ENCODE measurements at places on chromosomes 2 and 18. TPM values are rescaled to one million over a fixed set of nuclear protein-coding genes. Genes with fewer than 3 reads are reported as not detected.
A peak's percentile ranks its signal among the peaks of the same experiment; 100 is the strongest.

- no peaks in the 10 kb centered on the region for H3K27me3 ChIP-seq
- H3K36me3 ChIP-seq = no peaks in the 10 kb centered on the region
- H3K4me1 ChIP-seq = peaks cover 18% of the 10 kb centered on the region
- no peak for DNase-seq
These were observed 21.5 kb downstream of the B3GNT2 start for GRCh38 chr2:62217421-62217820.

DNA sequence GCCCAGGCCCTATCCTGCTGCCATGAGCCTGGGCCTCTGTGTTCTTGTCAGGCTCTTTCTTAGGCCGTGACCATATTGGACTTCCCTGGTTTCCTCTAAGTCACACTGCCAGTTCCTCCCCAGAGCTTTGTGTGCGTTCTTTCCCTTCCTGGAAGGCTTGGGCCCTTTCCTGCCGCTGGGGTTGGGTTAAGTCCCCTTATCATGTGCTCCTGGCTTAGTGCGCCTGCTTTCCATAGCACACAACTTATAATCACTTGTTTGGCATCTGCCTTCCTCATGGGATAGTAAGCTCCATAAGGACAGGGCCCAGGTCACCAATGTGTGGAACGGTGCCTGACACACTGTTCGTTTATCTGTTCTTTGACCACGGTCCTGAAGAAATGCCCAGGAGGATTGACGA, 31.3 kb downstream of the NIFK start:
- no peaks in the 10 kb centered on the region for H3K4me1 ChIP-seq
- H3K4me3 ChIP-seq = no peak overlapping the region
- H3K27me3 ChIP-seq = no peaks in the 10 kb centered on the region
- H3K27ac ChIP-seq = no peak overlapping the region
- no peaks in the 10 kb centered on the region for H3K36me3 ChIP-seq
- no peak for DNase-seq

The PTRHD1 gene
- 12.6 TPM for total RNA-seq

- no peak overlapping the region for H3K27ac ChIP-seq
- no peaks in the 10 kb centered on the region for H3K4me1 ChIP-seq
- no peak overlapping the region for H3K4me3 ChIP-seq
- no peak for DNase-seq
- no peaks in the 10 kb centered on the region for H3K36me3 ChIP-seq
- no peaks in the 10 kb centered on the region for H3K27me3 ChIP-seq
These were observed 31.3 kb upstream of the TMEM131 start for GRCh38 chr2:98026927-98027522.

- peaks cover 5% of the 10 kb centered on the region for H3K27me3 ChIP-seq
- no peak overlapping the region for H3K27ac ChIP-seq
- no peaks in the 10 kb centered on the region for H3K36me3 ChIP-seq
- H3K4me3 ChIP-seq = no peak overlapping the region
- DNase-seq = no peak
These were observed 219.6 kb upstream of the ID2 start for GRCh38 chr2:8462280-8462679.

GRCh38 chr2:119650206-119650605, 28.8 kb upstream of the TMEM177 start:
- H3K4me1 ChIP-seq = no peaks in the 10 kb centered on the region
- H3K27ac ChIP-seq = no peak overlapping the region
- H3K27me3 ChIP-seq = no peaks in the 10 kb centered on the region
- H3K36me3 ChIP-seq = no peaks in the 10 kb centered on the region

DNA sequence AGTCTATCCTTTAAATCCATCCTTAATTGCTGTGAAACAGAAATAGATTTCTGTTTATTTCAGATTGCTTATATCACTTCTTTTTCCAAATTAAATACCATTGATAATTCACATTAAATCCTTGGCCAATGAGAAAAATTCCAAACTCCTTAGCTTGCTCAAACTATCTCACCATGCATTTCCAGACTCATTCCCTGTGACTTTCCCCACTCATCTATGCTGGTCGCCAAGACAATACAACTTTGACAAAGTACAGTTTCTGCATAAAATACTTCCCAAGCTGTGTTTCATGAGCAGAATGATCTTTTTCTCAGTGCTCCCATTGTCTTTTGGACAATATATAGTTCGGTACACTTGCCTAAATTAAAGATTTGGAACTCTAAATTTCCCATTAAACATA, 575.6 kb downstream of the CPS1 start:
- no peaks in the 10 kb centered on the region for H3K27me3 ChIP-seq
- DNase-seq = no peak
- H3K4me3 ChIP-seq = no peak overlapping the region
- H3K27ac ChIP-seq = no peak overlapping the region

- peaks cover 11% of the 10 kb centered on the region for H3K27me3 ChIP-seq
- H3K4me1 ChIP-seq = peaks cover 31% of the 10 kb centered on the region
- peak; percentile 20 for DNase-seq
- no peaks in the 10 kb centered on the region for H3K36me3 ChIP-seq
These were observed 618 bp upstream of the LYPD1 start for GRCh38 chr2:132670496-132671150.

DNA sequence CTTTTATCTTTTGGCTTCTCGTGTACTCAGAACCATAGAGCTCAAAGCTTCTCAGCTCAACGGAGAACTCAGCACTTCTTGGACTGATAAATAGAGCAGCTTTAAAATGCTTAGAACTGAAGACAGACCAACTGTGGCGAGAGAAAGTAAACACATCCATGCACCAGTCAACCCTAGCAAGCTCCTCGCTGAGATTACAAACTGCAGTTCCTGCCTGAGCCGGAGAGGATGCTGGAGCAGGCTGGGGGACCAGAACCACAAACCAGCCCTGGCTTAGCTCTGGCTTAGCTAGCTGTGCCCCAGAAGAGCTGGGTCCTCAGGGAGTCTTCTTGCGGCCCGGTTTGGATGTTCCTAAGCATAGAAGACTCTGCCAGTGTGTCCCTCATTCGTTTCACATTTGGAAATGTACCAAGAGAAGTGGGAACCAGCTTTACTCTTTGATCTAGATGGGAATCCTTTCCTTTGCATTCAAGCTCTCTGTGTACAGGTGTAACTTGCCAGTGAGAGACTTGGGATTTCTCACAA, 5.6 kb downstream of the PAX8 start:
- H3K4me1 ChIP-seq = peaks cover 34% of the 10 kb centered on the region
- peak overlapping the region; percentile 12 for H3K4me3 ChIP-seq
- peaks cover 29% of the 10 kb centered on the region for H3K36me3 ChIP-seq
- peak; percentile 74 for DNase-seq
- no peaks in the 10 kb centered on the region for H3K27me3 ChIP-seq
- H3K27ac ChIP-seq = peak overlapping the region; percentile 93

Data from thyroid gland (tissue), 4 donors.